ENCODE measurements at places on chromosomes 3 and 15.

GRCh38 chr3:111989061-111989678 is 9.6 kb upstream of the TAGLN3 start:
- peak; percentile 61 for DNase-seq

- no peak for DNase-seq
These were observed 91.4 kb downstream of the ZNF621 start for GRCh38 chr3:40615918-40616819.

DNA sequence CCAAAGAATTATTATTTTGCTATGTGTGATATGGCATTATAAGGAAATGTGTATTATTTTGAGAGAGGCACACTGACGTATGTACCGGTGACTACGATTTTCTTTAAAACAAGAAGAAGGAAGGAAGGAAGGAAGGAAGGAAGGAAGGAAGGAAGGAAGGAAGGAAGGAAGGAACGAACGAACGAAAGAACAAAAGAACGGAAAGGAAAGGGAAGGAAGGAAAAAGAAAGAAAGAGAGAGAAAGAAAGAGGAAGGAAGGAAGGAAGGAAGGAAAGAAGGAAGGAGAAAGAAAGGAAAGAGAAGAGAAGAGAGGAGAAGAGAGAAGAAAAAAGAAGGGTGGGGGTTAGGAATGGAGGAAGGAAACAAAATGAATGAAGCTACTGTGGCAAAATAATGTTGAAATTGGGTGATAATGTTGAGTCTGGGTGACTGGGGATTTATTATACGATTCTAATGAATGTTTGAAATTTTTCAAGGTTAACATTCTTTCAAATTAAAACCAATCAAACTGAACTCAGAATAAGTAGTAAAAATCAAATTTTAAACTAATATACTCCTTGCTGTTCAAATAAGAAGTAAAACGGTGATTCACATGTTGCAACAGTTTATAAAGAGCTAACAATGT is 70.3 kb downstream of the PHC3 start:
- DNase-seq = no peak

DNA sequence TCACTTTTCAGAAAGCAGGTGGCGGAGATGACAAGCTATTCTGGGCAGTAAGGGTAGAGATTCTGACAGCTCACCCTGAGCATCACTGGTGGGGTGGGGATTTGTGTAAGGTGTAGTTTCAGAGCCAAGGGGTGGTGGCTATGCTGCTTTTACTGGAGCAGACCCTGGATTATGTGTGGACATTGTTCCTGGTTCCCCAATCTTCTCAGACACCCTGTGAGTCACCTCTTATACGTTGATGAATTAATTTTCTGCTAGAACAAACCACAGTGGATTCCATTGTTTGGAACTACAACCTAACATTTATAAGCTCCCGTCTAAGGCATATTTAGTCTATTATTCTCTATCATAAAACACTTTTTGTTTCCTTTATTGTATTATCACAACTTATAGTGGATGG is 169.5 kb upstream of the COL8A1 start:
- DNase-seq = no peak

- DNase-seq = no peak
These were observed 75.6 kb upstream of the CACNA2D3 start for GRCh38 chr3:54046641-54047214.

GRCh38 chr15:28990390-28990789 is 104.6 kb downstream of the APBA2 start:
- no peak for DNase-seq

- no peak for DNase-seq
These were observed 420.5 kb downstream of the EPHB1 start for GRCh38 chr3:135215516-135215915.

- DNase-seq = no peak
These were observed 19.0 kb upstream of the C3orf49 start for GRCh38 chr3:63800097-63800496.

- DNase-seq = no peak
These were observed 67.0 kb downstream of the PPCDC start for GRCh38 chr15:75090388-75090734.

DNA sequence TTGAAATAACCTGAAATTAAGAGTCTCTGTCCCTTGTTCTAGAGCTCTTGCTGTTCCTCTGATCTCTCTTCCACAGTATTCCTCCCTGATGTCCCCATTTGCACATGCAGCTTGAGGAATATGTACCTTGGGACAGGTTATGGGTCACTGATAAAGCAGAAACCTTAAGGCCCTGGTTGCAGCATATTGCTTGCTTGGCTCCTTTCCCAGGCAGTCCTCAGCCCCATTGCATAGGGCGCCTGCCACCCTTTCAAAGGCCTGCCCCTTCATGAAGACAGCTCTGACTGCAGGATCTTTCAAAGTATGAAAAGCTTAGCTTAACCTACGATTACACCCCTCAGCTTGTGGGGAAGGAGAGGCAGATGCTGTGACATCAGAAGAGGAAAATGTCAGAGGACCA is 51.6 kb downstream of the WDR76 start:
- no peak for DNase-seq

Data from activated CD4-positive, alpha-beta T cell treated with anti-CD3 and anti-CD28 coated beads, Interleukin-10, Interleukin-2, amounts not matched to agents 100 ng/mL and 50 ng/mL, durations not matched to agents 16 hours and 8 hours (primary cell).